ENCODE measurements at places on chromosomes 5 and 9.

GRCh38 chr5:140875085-140876065 lies at the start of gene PCDHA12:
Gene PCDHA12, plus strand, starts transcription at chr5:140875308. Its CDS starts 165 bp downstream, at chr5:140875473.
- no peak for DNase-seq

DNA sequence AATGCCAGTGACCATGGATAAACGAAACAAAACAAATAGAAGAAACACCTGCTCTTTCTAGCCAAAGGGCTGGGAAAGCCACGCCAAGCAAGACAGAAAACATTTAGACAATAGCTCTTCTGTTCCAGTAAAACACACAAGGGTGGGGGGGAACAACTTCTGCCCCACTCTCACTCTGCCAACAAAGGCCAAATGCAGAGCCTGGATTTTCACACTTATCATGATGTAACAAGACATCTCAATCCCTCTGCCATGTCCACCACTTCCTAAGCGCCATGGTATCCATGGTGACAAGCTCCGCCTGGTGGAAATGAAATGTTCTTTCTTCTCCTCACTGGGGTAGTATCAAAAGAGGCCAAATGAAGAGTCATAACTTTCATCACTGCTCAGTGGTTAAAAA lies 60.6 kb downstream of the DRD1 start:
- DNase-seq = no peak

- peak; percentile 94 for DNase-seq
Measured at GRCh38 chr5:132103332-132103951, 29.9 kb downstream of the CSF2 start.

- DNase-seq = no peak
Measured at GRCh38 chr5:169133531-169133930, 167.4 kb downstream of the SLIT3 start.

GRCh38 chr9:84278130-84278529 lies 62.4 kb downstream of the SLC28A3 start:
- peak; percentile 57 for DNase-seq

DNA sequence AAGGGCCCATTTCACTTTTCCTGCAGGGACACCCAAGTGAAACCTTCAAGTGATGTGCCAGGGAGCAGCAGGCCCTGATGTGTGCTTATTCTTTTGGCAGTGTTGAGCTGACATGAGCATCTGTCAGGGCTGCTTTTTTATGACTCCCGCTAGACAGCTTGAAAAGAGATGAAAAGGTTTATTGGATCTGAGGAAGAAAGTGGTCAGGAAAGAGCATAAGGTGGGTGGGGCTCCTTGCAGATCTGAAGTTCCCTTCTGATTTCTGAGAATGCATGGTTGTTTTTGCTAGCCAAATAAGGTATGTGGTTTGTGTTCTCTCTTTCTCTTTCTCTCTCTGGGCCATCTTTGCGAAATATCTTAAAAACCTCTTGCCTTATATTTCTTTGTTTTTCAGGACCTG lies 316.1 kb downstream of the DMRT2 start:
- DNase-seq = no peak

GRCh38 chr5:6737043-6737941 lies 24.1 kb downstream of the TENT4A start:
- DNase-seq = no peak

- DNase-seq = no peak
Measured at GRCh38 chr9:18721267-18721994, 247.5 kb downstream of the ADAMTSL1 start.

DNA sequence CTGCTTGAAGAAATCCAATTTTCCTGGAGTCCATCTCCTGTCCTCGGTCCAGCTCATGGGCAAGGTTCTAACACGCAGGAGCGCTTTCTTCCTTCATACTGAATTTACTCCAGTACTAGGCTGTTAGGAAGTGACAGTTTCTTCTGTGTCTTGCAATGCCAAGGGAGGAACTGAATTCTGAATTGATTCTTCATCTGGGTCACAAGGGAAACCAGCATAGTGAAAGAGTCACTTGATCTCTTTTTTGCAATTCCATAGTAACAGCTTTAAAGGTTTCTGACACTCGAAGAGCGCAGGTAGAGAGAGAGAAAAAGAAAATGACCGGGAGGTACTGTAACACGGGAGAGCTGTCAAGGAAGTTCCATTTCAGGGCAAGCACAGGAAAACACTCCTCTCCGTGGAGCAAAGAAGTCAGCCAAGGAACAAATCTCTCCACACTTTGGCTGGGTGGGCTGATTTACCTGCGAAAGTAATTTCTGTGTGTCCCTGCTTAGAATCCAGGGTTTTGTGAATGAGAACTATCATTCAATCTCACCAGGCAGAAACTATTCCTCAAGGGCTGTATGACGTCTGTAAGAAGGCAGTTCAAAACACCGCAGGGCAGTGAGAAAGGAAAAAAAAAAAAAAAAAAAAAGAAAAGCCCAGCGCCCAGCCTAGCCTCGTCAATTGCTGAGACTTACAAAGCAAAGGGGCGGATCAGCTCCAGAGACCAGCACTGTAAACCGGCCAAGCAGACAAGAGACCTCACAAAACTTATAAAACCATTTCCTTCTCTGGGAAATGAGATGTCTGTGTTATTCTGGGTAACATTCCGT lies 617.8 kb downstream of the PDE4D start:
- peak; percentile 85 for DNase-seq

- no peak for DNase-seq
Measured at GRCh38 chr5:124880903-124881697, 134.7 kb upstream of the ZNF608 start.

DNA sequence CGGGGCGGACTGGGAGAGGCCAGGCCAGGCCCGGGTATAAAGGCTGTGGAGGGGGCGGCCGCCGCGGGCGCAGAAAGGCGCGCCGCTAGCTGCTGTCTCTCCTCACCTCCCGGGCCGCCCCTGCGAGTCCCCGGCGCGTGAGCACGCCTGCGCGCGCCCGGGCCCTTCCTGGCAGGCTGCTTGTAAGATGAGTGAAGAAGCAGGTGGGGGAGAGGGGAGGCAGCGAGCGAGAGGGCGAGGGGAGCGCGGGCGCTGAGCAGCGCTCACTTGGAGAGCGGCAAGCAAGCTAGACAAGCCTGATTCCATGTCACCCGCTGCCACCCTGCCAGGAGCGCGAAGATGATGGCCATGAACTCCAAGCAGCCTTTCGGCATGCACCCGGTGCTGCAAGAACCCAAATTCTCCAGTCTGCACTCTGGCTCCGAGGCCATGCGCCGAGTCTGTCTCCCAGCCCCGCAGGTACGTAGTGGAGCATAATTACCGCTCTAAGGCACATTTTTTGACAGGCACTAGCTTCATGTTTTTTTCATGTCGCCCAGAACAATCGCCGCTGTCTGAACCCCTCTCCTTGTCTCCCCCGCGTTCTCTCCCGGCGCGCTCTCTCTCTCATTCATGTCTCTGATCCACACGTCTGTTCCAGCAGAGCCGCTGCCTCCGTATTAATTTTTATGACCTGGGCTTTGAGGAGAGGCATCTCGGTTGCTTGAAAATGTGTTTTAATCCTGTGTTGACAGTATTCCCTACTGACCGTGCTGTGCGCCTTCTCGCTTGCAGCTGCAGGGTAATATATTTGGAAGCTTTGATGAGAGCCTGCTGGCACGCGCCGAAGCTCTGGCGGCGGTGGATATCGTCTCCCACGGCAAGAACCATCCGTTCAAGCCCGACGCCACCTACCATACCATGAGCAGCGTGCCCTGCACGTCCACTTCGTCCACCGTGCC lies at the start of gene POU4F3:
POU4F3 (plus strand) TSS at position 66 of the 941 bp plus-strand sequence; CDS start at position 340, 274 bp downstream.
- no peak for DNase-seq

DNA sequence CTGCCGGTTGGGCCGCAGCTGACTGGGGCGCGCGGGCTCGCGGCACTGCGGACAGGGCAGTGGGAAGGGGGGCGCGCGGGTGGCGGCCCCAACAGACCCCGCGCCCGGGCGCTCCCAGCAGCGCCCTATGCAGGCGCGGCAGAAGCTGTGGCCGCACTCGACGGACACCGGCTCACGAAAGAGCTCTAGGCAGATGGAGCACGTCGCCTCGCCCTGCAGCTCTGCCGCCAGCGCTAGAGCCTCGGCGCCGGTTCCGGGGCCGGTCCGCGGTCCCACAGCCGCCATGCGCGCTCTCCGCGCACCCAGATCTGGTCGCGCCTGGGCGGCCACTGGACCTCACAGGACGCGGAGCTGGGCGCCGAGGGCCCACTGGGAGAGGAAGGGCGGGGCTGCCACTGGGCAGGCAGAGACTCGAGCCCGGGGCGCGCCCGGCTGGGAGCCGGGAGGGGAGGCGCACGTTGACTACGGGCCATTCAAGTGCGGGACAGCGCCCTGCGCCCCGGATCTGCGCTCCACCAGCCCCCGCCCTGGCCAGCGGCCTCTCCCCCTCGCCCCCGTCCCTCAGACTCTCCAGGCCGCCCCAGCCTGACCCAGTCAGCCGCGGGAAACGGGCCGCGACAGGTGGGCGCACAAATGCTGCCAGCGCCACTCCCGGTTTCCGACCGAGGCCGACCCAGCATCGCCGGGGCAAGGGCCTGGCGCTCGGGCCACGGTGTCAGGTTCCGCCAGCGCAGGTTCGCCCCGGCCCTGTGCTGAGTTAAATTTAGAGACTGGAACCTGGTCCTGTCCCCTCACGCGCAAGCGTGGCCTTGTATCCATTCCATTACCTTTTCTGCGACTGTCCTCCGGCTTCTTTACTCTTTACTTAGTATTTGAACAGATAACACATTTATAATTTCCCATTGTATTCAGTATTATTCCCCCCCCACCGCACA lies at the start of gene TRIM7:
TRIM7 (minus strand) TSS at position 371 of the 935 bp plus-strand sequence; CDS start at position 285, 86 bp downstream.
- peak; percentile 74 for DNase-seq

- DNase-seq = peak; percentile 61
Measured at GRCh38 chr9:134357631-134358025, 31.4 kb downstream of the RXRA start.

DNA sequence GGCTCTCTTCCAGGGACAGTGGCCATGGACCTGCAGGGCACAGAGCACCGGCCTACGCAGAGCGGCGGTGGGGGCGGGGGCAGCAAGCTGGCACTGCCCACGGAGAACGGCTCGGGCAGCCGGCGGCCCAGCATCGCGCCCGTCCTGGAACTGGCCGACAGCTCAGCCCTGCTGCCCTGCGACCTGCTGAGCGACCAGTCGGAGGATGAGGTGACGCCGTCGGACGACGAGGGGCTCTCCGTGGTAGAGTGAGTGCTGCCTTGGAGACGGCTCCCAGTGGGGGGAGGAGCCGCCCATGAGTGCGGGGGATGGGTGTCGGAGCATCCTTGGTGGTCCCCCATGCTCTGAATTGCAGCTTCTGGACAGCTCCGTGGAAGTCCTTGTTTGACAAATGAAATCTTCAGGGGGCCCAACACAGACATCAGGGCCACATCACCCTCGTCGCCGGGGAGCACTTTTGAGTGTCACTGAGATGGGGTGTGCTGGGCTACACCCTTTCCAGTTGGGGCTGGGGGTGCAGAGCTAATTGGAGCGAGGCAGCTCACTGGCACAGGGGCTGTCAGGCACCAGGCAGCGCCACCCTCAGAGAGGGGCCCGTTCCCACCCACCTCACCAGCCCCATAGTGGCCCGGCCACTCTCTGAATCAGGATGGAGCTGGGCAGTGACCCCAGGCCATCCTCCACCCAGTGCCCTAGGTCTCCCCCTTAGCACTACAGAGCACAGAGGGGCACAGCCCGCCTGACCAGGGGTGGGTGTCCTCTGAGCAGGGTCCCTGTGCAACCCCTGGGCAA lies 70.9 kb downstream of the KCNT1 start:
- DNase-seq = no peak

- DNase-seq = no peak
Measured at GRCh38 chr9:108617676-108618075, 238.1 kb downstream of the ACTL7B start.

- peak; percentile 81 for DNase-seq
Measured at GRCh38 chr5:33148076-33148513, 292.7 kb upstream of the TARS1 start.

DNA sequence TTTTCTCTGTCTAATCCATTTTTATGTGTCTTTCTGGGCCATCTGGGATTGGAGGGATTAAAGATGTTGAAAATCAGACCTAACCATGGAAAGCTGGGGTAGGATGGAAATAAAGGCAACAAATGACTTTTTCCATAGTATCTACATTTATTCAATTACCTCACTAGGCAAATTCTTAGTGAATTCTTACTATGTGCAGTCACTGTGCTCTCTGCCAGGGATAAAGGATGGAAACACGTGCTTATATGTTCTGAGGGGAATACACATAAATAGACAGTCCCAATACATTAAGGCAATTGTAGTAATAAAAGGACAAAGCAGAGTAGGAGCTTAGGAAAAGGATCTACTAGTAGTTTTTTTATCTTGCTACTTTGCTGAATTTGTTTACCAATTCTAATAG lies 214.2 kb downstream of the PRR16 start:
- no peak for DNase-seq

- no peak for DNase-seq
Measured at GRCh38 chr5:73032635-73033034, 76.8 kb downstream of the FCHO2 start.

DNA sequence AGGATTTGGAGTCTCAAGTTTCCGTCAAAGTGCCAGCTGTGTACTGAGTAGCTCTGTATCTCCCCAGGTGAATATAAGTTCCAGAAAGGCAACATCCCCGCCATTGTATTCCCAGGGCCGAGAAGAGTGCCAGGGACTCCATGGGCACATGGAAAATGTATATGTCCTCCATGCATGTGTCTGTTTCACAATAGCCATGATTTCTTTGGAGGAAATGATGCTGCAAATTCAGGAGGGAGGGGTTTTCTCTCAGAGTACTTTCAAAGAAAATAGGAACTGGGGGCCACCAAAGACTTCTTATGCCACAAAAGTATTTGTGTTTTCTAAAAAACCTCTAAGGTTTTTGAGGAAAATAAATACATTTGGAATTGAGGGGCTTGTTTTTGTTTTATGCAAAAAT lies 524.6 kb downstream of the BNC2 start:
- DNase-seq = no peak

DNA sequence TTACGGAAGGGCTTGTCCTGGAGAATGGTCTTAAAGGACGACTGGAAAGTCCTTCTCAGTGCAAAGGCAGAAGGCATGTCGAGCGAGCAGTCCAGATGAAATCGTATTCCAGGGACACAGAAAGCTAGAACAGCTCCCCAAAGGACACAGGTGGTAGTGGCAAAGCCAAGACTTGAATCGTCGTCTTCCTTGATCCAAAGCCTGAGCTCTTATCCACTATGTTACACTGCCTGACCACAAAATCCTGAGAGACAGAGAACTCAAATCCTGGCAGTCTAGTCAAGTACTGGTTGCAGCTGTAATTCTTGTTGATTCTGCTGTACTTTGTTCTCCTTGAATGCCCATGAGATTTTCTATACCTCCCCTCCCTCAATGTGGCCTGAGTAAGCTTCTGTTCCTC lies 198.7 kb downstream of the TARS1 start:
- no peak for DNase-seq

DNA sequence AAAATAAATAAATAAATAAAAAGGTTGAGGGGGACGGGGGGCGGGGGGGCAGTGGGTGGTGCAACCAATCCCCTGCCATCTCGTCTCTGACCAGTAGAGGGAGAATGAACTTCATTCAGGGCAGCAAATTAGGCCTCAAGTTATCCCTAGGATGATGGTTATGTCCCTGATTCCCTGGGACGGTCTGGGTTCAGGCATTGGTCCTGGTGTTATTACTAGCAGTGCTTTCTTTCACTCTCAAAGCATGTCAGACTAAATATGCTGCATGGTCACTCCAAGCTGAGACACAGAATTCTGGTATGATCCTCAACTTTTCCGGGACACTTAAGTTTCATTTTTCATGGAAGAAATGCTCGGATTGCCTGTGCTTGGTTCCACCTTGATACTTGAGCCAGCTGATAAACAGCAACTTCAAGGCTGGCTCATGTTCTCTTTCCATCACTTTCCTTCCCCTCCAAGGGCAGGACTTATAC lies 59.4 kb downstream of the DAP start:
- no peak for DNase-seq

GRCh38 chr5:151471276-151471675 lies 23.9 kb downstream of the SLC36A1 start:
- no peak for DNase-seq

- DNase-seq = no peak
Measured at GRCh38 chr5:103487218-103487617, 75.4 kb downstream of the NUDT12 start.
